ENCODE measurements at places on chromosomes 5 and 9.

DNA sequence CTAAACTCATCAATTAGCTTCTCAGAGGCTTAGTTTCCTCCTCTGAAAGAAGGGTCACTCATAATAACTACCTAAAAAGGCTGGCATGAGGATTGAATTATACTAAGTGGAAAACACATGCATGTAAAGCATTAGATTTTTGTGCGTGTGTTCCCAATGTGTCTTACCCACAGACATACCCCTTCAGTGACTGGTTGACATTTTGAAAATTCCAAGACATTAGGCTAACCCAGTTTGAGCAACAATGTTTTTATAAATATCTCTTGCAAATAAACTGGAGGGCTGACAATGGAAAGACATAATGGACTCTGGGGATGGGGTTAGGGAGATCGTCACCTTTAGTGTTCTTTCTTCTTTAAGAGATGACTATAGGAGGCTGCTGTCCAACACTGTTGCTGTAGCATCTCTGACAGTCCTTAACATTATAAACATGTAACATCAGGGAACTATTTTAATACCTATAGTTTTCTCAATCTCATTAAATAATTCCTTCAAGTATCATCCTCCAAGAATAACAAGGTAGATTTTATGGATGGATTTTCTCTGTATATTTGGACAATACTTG, 24.3 kb downstream of the HMHB1 start:
- no peak for DNase-seq

DNA sequence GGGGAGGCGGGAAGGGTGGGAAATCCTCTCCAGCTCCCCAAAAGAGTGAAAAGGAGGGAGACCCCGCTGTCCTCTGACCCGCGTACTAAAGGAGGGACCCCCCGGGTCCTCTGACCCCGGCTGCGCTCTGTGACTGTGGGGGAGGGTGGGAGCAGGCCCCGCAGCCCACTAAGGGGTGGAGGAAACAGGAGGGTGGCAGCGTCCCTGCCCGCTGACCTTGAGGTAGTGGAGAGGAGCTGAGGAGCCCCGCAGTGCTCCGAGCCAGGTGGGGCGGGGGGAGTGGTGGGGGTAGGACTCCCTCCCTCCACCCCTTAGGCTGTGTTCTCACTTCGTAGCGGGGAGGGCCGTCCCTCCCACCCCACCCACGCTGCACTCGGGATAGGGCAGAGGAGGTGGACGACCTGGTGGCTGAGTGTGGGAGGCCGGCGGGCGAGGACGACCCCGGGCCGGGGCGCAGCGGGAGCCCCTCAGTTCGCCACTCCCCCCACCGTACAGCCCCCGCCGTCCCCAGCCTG, 449 bp upstream of the ADCY2 start:
- no peak for DNase-seq

DNA sequence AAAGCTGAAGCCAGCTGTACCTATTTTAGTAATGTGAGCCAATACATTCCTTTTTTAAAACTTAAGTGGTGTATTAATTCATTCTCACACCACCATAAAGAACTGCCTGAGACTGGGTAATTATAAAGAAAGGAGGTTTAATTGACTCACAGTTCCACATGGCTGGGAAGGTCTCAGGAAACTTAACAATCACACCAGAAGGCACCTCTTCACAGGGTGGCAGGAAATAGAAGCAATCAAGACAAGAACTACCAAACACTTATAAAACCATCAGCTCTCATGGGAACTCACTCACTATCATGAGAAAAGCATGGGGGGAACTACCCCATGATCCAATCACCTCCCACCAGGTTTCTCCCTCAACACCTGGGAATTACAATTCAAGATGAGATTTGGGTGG, 21.0 kb downstream of the ESM1 start:
- no peak for DNase-seq

- no peak for DNase-seq
Measured at GRCh38 chr5:24208686-24209106, 436.1 kb downstream of the CDH10 start.

- DNase-seq = no peak
Measured at GRCh38 chr9:99782962-99783718, 38.5 kb upstream of the NR4A3 start.

DNA sequence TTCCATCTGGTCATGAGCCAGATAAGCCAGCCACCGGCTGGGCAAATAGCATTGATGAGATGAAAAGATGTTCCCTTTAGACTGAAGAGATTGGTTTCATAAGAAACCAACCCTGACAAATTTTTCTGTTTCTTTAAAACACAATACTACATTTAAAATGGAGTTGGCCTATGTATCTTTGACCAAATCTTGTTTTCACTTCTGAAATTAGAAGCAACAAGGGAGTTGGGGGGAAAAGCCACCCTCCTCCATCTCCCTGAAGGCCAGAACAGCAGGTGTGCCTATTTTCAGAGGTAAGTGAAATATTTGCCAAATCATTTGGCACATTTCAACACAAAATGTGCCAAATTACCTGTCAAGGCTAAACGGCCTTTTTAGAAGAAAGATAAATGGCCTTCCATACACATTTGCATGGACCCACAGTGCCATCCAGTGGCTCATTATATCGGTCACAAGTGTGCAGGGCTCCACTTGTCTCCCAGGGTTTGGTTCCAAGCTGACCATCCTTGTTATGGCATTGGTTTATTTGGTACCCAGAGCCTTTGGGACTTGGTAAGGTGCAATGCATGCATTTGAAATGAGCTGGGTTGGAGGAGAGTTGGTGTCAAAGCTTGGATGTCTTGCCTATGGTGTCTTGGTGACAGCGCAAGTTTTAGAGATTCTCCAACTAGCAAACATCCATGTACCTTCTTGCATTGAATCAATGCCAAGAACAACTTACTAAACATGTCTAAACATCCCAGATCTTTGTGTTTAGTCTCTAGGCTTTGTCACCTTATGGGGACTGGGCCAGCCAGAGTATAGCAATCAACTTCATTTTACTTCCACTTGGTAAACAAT, 372.0 kb upstream of the KIF2A start:
- no peak for DNase-seq

GRCh38 chr9:37036371-37036775, 2.3 kb upstream of the PAX5 start:
- no peak for DNase-seq

GRCh38 chr9:107999011-107999410, 509.4 kb upstream of the KLF4 start:
- no peak for DNase-seq

- no peak for DNase-seq
Measured at GRCh38 chr9:114574438-114574837, 13.1 kb upstream of the ATP6V1G1 start.

GRCh38 chr9:23379842-23380241, 446.2 kb downstream of the ELAVL2 start:
- DNase-seq = no peak

DNA sequence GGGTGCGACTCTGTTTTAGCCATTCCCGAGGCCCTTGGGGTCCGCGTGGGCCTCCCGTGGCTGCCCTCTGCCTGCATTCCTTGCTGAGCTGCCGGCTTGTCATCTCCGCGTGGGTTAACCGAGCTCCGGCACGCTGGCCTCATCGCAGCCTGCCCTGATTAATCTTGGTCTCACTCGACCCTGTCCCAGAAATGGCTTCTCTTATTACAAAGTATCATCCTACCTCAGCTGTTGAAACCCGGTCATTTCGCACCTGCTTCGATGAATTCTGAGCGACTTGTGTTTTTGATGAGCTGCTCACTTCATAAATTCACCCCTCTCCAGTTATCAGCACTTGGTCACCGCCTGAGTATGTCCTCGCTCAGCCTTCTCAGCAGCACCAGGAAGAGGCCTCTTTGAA, 123.5 kb upstream of the EGFLAM start:
- DNase-seq = no peak

DNA sequence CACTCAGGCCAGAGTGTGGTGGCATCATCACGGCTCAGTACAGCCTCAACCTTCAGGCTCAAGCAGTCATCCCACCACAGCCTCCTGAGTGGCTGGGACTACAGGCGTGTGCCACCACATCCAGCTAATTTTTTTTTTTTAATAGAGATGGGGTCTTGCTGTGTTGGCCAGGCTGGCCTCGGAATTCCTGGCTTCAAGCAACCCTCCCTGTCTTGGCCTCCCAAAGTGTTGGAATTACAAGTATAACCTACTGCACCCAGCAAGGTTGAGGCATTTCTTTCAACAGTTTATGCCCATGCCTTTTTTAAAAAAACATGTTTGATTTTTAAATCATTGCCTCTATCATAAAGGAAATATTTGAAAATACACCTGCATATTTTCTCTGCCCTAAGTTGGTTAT, 2.8 kb downstream of the RARS1 start:
- DNase-seq = no peak

GRCh38 chr5:75058986-75059535, 6.7 kb upstream of the GCNT4 start:
- no peak for DNase-seq

- no peak for DNase-seq
Measured at GRCh38 chr9:133059623-133060022, 2.2 kb upstream of the CEL start.

- DNase-seq = no peak
Measured at GRCh38 chr9:116156621-116157314, 3.2 kb downstream of the PAPPA start.

All from effector memory CD8-positive, alpha-beta T cell (primary cell).